ENCODE measurements at places on chromosomes 2 and 18.

GRCh38 chr2:101371636-101372035, 15.7 kb downstream of the CREG2 start:
- no peak for DNase-seq

DNA sequence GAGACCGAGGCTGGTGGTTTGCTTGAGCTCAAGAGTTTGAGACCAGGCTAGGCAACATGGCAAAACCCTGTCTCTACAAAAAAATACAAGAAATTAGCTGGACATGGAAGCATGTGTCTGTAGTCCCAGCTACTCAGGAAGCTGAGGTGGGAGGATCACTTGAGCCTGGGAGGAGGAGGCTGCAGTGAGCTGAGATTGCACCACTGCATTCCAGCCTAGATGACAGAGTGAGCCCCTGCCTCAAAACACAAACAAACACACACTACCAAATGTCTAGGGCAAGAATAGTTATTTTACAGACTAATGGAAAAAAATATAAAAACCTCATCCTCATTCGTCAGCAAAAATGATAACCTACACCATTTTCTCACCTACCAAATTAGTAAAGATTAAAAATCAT, 15.3 kb downstream of the BUB1 start:
- no peak for DNase-seq

DNA sequence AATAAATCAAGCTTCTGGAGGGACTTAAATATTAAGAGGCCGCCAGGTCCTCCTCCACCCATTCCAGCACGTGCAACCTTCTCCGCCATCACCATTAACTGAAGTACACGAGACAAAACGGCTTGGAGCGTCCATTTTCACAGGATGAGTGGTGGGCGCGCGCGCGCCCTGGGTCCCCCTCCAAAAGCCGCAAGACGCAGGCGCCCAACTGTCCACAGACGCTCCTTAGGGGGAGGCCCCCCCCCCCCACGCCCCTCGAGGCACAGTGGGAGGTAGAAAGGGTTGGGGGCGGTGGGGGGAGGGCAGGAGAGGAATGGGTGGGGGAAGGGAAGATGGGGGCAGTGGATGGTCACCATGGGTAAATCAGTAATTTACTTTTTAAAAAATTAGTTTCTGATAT, 10.5 kb upstream of the STAMBP start:
- DNase-seq = no peak

GRCh38 chr2:17901246-17901645, 22.8 kb downstream of the KCNS3 start:
- DNase-seq = no peak

Measured in suprapubic skin (tissue), 4 donors.